ENCODE measurements at places on chromosomes 1 and 21. TPM values are rescaled to one million over a fixed set of nuclear protein-coding genes. Genes with fewer than 3 reads are reported as not detected.

The TMEM52 gene
- total RNA-seq, result 0.70 TPM

The NOTCH2 gene
- total RNA-seq, result 148 TPM

The SEC16B gene
- total RNA-seq, result 2.3 TPM

The KIF14 gene
- 5.2 TPM for total RNA-seq

The CRABP2 gene
- total RNA-seq, result 72.4 TPM

The RNU1-3 gene
- 1,916 TPM for total RNA-seq

The BRINP3 gene
- total RNA-seq, result not detected

The SPRR2E gene
- total RNA-seq, result not detected

- H3K4me1 ChIP-seq, result peaks cover 37% of the 10 kb centered on the region
- no peak overlapping the region for H3K27ac ChIP-seq
- H3K36me3 ChIP-seq, result peaks cover 47% of the 10 kb centered on the region
- DNase-seq, result no peak
- H3K4me3 ChIP-seq, result no peak overlapping the region
These were observed 28.0 kb downstream of the ARHGAP29 start for GRCh38 chr1:94209425-94209824.

GRCh38 chr1:223771814-223772770, 59.8 kb downstream of the CAPN2 start:
- peak overlapping the region; percentile 90 for H3K27ac ChIP-seq
- H3K4me1 ChIP-seq, result peaks cover 78% of the 10 kb centered on the region
- peak; percentile 80 for DNase-seq
- H3K36me3 ChIP-seq, result peaks cover 62% of the 10 kb centered on the region

DNA sequence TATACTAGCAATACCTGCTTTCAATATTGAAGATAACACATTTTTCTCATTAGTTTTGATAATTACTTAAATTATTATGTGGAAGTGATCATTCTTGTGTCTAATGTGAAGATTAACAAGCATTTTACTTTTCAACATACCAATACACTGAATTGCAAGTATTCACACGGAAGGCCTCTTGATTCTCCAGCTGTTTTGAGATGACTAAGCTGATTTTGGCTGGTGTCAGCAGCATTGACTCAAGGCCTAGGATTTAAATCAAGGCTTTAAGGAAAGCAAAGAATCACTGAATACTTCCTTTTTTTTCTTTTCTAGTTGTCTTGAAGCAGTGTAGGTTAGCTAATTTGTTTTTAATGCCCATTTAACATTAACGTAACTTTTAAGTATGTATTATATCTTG, 373.7 kb downstream of the SRGAP2C start:
- peaks cover 10% of the 10 kb centered on the region for H3K4me1 ChIP-seq
- peaks cover 4% of the 10 kb centered on the region for H3K27me3 ChIP-seq
- H3K36me3 ChIP-seq, result no peaks in the 10 kb centered on the region
- no peak overlapping the region for H3K27ac ChIP-seq
- peak; percentile 83 for DNase-seq
- no peak overlapping the region for H3K4me3 ChIP-seq

DNA sequence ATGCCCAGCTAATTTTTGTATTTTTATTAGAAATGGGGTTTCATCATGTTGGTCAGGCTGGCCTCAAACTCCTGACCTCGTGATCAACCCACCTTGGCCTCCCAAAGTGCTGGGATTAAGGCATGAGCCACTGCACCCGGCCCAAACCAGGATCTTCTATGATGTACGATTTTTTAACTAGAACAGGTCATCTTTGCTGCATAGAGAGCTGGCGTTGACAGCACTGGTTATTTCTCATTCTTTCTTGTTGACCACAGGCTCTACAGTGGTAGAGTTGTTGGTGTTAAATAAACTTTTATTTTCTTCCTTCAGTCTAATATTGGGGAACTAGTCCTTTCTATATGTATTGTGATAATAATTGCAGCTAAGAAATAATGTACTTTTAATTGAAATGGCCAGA, 3.8 kb upstream of the MAB21L3 start:
- peaks cover 2% of the 10 kb centered on the region for H3K27me3 ChIP-seq
- H3K27ac ChIP-seq, result no peak overlapping the region
- no peak for DNase-seq

DNA sequence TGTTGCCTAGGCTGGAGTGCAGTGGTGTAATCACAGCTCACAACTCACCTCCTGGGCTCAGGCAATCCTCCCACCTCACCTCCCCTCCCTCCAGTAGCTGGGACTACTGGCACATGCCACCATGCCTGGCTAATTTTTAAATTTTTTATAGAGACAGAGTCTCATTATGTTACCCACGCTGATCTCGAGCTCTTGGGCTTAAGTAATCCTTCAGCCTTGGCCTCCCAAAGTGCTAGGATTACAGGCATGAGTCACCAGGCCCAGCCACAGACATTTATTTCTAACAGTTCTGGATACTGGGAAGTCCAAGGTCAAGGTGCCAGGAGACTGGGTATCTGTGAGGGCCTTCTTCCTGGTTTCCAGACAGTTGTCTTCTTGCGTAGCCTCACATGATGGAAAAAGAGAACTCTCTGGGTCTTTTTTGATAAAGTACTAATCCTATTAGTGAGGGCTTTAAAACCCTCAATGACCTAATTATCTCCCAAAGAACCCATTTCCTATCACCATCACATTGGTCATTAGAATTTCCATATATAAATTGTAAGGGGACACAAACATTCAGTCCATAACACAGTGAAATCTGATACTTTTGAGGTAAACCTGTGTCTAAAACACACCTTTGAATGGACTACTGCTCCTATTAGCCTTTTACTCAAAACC, 67.9 kb downstream of the PHACTR4 start:
- peak overlapping the region; percentile 76 for H3K27ac ChIP-seq
- no peaks in the 10 kb centered on the region for H3K27me3 ChIP-seq
- peak; percentile 74 for DNase-seq
- peak overlapping the region; percentile 89 for H3K4me3 ChIP-seq
- H3K36me3 ChIP-seq, result no peaks in the 10 kb centered on the region

DNA sequence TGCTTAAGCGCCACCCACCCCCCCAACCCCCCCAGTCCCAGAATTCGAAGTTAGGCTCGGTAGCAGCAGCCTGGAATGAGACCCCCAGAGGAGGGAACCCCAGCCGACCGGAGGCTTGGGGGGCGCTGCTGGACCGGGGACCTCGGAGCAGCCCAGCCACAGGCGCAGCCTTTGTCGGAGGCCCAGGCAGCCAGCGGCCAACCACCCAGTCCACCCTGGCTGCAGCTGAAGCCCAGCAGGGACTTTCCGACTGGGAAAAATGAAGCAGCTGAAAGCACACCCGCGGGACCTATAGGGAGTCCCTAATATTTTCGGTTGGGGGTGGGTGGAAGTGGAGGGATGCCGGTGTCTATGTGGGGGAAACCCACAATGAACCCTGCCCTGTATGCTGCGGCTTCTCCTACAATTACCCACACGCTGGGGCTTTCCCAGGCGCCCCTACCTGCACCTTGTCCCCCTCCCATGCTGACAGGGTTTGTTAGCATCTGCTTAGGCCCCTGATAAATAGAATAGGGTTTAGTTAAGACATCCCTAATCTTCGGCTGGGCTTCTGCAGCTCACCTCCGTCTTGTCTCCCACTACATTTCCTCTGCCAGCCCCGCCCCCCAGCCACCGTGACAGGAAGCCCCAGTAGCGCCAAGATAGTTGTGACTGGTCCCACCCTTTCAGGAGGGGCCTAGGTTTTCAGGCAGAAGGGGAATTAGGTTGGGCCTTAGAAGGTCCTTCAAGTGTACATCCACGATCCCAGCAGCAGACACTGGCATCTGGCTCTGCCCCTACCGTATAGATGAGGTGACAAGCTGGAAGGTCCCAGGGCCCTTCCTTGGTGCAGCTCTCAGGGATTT, 838 bp downstream of the CCDC28B start:
- peak overlapping the region; percentile 91 for H3K27ac ChIP-seq
- peak; percentile 57 for DNase-seq
- H3K36me3 ChIP-seq, result peaks cover 12% of the 10 kb centered on the region
- peaks cover 70% of the 10 kb centered on the region for H3K4me1 ChIP-seq
- peaks cover 5% of the 10 kb centered on the region for H3K27me3 ChIP-seq
- peak overlapping the region; percentile 91 for H3K4me3 ChIP-seq

- no peak for DNase-seq
- no peak overlapping the region for H3K4me3 ChIP-seq
- no peak overlapping the region for H3K27ac ChIP-seq
- H3K4me1 ChIP-seq, result no peaks in the 10 kb centered on the region
- peaks cover 10% of the 10 kb centered on the region for H3K27me3 ChIP-seq
- H3K36me3 ChIP-seq, result no peaks in the 10 kb centered on the region
These were observed 7.3 kb upstream of the TAGLN2 start for GRCh38 chr1:159932296-159933285.

DNA sequence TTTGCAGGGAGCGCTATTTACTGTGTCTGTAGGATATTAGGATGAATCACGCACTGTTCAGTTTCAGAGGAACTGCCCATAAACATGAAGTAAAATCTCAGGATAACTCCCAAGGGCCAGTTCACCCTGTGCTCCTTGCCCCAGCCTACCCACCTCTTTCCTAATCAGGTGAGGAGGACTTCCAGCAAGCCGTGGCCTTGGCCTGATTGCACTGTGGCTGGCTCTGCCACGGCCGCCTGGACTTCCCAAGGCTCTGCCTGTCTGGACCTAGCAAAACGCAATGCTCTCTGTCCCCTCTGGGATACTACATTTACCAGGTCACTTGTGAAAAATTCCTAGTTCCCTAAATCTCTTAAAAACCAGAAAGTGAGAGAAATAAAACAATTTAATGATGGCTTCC, 7.4 kb upstream of the ASCL5 start:
- H3K27me3 ChIP-seq, result peaks cover 5% of the 10 kb centered on the region
- no peak overlapping the region for H3K27ac ChIP-seq
- peaks cover 18% of the 10 kb centered on the region for H3K36me3 ChIP-seq

DNA sequence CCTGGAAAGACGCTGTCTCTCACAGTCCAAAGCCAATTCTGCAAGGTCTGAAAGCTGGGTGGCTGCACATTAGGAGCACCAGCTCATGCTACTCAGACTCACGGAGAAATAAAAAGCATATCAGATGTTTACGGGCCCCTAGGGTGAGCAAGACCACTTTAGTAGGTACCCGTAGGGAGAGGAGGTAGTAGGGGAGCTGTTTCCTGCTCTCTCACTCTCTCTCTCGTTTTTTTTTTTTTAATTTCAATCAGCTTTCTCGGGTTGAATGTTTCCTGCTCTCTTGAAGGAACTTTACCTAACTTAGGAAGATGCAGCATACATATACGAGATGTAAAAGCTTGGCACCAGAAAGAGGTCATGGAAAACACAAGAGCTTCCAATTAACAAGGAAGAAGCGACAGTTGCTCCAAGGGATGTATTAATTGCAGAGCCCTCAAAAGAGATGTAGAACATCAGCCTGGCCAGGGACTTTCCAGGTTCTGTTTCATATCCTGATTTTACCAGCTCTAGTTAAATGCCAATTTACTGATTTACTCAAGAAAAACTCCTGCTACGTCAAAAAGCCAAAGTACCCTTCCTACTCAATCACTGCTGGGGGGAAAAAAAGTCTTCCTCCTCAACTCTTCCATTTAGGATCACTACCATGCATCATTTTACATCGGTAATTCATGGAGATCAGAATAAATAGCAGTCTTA, 3.1 kb downstream of the LORICRIN start:
- H3K4me3 ChIP-seq, result no peak overlapping the region
- H3K4me1 ChIP-seq, result no peaks in the 10 kb centered on the region
- no peaks in the 10 kb centered on the region for H3K36me3 ChIP-seq

- peak overlapping the region; percentile 59 for H3K27ac ChIP-seq
- peaks cover under 1% of the 10 kb centered on the region for H3K27me3 ChIP-seq
- H3K4me3 ChIP-seq, result no peak overlapping the region
- peaks cover 74% of the 10 kb centered on the region for H3K4me1 ChIP-seq
- no peaks in the 10 kb centered on the region for H3K36me3 ChIP-seq
These were observed 7.8 kb upstream of the MEF2D start for GRCh38 chr1:156508205-156508954.

GRCh38 chr1:33656467-33657005, 184.1 kb downstream of the ZSCAN20 start:
- no peaks in the 10 kb centered on the region for H3K27me3 ChIP-seq
- no peaks in the 10 kb centered on the region for H3K36me3 ChIP-seq
- DNase-seq, result no peak
- H3K4me1 ChIP-seq, result no peaks in the 10 kb centered on the region

GRCh38 chr1:204323887-204324286, 35.8 kb downstream of the PLEKHA6 start:
- peaks cover 1% of the 10 kb centered on the region for H3K27me3 ChIP-seq
- peak overlapping the region; percentile 61 for H3K27ac ChIP-seq
- H3K36me3 ChIP-seq, result 0 out of 2 replicates have a peak, but pooled peaks cover under 1% of the 10 kb centered on the region
- H3K4me1 ChIP-seq, result peaks cover 58% of the 10 kb centered on the region
- peak overlapping the region; percentile 18 for H3K4me3 ChIP-seq

GRCh38 chr21:31335957-31336738, 7.9 kb downstream of the TIAM1 start:
- H3K27me3 ChIP-seq, result no peaks in the 10 kb centered on the region
- no peak overlapping the region for H3K27ac ChIP-seq
- DNase-seq, result no peak
- H3K36me3 ChIP-seq, result no peaks in the 10 kb centered on the region
- H3K4me1 ChIP-seq, result peaks cover 11% of the 10 kb centered on the region

GRCh38 chr1:198499588-198499987, 40.9 kb downstream of the ATP6V1G3 start:
- no peaks in the 10 kb centered on the region for H3K27me3 ChIP-seq
- peak overlapping the region; percentile 66 for H3K27ac ChIP-seq
- H3K4me3 ChIP-seq, result no peak overlapping the region

DNA sequence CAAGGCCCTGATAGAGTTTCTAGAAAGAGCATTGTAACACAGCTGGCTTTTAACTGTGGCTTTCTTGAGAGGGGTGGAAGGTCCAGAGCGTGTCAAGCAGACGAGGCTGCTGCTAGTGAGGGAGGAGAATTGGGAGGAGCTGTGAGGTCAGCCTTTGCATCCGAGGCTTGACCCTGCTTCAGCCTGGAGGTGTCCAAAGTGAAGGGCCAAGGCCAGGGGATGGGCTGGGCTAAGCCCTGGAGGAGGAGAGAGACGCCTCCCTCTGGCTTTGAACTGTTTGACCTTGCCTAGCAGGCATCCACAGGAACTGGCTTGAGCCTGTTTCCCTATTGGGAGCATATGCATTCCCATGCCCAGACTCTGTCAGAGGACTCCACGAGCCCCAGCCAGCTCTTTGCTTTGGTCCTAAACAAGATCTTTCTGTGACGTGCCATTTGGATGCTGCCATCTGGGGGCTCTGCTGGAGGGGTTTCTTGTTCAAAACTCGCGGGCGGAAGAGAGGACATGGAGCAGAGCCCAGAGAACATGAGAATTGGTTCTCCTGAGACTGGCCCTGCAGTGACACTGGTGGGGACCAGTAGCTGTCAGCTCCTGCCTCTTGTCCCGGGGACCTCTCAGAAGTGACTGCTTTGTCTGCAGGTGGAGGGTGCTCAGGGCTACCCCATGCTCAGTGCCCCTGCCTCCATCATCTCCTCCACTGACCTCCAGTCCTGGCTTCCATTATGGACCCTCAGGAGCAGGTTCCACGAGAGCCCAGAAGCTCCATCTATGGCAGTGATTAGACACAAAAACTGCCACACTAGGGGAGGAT, 5.5 kb downstream of the ACTRT2 start:
- no peak for DNase-seq
- H3K36me3 ChIP-seq, result no peaks in the 10 kb centered on the region
- no peaks in the 10 kb centered on the region for H3K27me3 ChIP-seq
- H3K27ac ChIP-seq, result no peak overlapping the region

DNA sequence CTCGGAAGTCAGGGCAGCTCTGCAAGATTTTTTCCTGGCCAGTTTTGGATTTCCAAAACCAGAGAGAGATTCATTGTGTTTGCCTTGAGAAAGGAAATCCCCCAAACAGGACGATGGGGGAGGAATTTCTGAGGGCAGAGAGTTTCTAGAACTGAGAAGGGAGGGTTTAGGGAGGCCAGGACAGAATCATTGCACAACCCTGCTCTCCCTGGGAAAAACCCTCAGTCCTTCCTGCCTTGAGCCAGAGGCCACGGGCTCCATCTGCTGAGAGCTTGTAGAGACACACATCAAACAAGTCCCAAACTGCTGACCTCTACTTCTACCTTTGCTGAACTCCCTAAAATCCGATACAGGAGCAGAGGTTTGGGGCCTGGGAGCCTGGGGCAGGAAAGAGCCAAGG, 99.7 kb downstream of the NMNAT2 start:
- H3K4me3 ChIP-seq, result no peak overlapping the region
- H3K36me3 ChIP-seq, result no peaks in the 10 kb centered on the region
- no peaks in the 10 kb centered on the region for H3K27me3 ChIP-seq
- peak overlapping the region; percentile 68 for H3K27ac ChIP-seq
